CD8-positive, alpha-beta T cell (primary cell): ENCODE measurements at places on chromosomes 4 and X. TPM values are rescaled to one million over a fixed set of nuclear protein-coding genes. Genes with fewer than 3 reads are reported as not detected.

FGF13 gene
- total RNA-seq = not detected

USP46 gene
- 3.1 TPM for total RNA-seq

CLNK gene
- not detected for total RNA-seq

ZFYVE28 gene
- 20.2 TPM for total RNA-seq

DNA sequence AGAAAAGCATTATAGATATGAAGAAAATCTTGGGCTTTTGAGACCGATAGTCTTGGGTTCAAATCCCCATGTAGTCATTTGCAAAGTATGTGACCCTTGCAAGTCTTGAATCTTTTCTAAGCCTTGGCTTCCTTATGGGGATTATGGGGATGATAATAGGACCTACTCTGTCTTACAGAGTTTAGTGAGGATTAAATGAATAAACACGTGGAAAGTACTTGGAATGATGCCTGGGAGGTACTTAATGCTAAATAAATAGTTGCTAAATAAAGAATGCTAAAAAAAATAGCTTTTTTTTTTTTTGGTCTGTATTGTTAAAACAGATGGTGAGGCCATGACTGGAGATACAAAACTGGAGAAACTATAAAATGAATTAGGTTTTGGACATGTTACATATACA lies 292.7 kb downstream of the GPAT3 start:
- DNase-seq = no peak

DNA sequence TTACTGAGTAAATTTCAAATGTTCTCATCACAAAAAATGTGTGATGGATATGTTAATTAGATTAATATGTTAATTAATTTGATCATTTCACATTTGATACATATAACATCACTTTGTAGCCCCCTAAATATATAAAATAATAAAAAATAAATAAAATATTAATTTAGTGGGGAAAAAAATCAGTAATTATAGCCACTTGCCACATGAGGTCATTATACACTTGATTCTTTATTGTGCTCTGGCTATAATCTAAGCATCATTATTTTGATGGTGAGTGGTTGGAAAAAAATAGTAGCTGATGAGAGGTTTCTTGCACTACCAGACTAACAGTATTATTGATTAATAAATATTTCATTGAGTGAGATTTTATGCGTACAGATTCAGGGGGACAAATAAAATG lies 57.4 kb downstream of the DCK start:
- no peak for DNase-seq

DNA sequence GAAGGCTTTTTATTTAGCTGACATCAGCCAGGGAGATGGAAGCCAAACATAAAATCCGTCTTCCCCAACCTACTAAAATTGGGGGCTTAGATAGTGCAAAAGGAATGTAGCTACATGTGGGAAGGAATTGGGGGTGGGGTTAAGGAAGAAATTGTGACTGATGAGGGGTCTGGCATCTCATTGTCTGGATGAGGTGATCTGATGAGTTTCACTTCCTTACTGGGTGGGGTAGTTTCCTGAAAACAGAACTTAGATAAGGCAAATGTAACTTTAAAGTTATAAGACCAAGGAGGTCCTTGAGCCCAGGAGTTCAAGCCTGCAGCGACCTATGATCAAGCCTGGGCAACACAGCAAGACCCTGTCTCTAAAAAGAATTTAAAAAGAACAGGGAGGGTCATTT lies 105.5 kb upstream of the NEIL3 start:
- no peak for DNase-seq

DNA sequence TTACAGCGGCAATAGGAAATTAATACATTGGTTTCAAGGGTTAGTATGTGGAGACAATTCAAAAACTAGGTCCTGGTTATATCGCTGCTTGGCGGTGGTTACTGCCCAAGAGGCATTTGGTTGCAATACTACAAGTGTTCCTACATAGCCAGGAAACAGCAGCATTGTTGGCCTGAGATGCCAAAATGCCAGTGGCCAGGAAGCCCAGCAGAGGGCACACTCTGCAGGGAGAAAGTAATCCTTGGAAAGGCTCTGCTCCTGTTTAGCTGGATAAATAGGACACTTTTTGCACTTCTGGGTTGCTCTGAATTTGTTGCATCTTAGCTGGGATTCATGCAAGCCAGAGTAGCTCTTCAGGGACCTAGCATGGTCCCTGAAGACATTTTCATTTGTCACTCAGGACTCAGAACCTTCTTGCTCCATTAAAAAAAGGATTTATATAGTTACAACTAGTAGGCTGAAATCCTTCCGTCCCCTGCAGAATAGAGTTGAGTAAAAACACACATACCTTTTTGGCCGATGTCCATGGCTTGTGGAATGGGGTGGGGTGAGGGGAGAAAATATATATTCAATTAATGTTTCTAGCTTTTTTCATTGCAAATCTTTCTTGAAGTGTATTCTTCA lies 8.1 kb upstream of the GPR119 start:
- no peak for DNase-seq

- no peak for DNase-seq
These were observed 467.8 kb downstream of the GRXCR1 start for GRCh38 chr4:43360296-43360695.
